ENCODE measurements at places on chromosomes 13 and 19. TPM values are rescaled to one million over a fixed set of nuclear protein-coding genes. Genes with fewer than 3 reads are reported as not detected.

DNA sequence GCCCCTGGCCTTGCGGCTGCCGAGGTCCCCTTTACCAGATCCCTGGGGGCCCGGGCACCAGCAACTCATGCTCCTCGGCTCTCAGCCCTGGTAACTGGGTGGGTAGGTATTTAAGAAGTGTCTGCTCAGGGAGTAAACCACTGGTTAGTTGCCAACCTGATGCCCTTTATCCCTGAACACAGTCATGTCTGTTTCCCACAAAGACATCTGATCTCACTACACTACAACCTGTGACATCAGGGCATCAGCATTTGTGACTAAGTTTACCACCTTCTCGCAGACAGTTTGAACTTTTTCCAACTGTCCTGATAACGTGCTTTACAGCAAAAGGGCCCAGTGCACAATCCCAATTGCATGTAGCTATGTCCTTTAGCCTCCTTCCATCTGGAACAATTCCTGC lies 22.0 kb downstream of the GGACT start:
- no peak for DNase-seq

DNA sequence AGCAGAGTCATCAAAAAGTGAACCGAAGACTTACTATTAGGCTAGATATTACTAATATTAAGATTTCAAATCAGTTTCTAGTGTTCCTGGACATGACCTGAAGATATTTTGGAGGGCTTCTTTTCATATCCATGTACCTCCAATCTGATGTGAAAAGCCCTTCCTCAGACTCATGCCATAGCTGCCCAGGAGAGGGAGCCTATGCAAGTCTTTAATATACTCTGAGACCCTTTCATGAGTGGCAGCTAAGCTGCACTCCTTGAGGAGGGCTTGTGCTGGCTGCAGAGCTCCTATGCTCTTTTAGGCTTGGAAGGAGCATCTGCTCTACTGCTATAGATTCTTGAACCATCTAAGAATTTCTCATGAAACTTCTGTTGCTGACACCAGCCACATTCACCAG lies 715.3 kb downstream of the OLFM4 start:
- DNase-seq = no peak

DNA sequence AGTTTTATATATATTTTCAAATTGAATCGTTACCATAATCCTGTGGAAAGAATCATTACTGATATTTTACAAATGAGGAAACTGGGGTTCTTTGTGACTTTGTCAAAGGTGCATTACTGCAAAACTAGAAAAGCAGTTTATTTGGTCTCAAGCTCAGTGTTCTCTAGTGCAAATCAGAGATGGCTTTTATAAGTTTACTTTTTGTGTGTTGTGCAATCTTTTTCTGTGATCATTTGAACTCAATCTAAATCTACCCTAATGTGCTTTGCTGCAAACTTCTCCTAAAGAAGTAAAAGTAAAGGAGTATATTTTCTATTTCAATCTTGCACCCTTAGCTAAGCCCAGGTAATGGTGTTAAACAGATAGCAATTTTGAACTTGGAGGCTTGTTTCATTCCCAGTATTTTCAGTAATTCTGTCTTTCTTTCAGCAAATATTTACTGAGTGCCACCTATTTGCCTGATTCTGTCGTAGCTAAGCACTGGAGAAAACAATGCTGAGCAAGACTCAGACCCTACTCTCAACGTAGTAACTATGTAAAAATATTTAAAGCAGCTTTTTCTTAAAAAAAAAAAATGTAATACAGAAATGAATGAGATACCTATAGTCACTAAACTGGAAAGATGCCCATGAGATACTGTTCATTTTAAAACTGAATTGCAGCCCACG lies 124.0 kb downstream of the TDRD3 start:
- no peak for DNase-seq

DNA sequence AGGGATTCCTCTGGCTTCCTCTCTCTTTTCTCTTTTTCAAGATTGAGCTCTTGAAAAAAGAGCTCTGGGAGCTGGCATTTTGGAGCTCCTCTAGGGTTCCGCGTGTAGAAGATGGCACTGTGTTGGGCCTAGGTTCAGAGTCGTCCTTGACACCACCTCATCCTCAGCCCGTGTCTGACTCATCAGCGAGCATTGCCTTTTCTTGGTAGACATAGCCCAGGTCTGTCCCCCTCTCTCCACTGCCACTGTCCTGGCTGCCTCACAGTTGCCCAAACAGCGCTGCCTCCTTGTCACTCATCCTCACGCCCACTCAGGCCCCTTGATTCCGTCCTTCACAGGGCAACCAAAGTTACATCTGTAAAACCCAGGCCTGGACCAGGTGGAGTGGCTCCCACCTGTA lies 24.6 kb downstream of the PAK4 start:
- DNase-seq = no peak

DNA sequence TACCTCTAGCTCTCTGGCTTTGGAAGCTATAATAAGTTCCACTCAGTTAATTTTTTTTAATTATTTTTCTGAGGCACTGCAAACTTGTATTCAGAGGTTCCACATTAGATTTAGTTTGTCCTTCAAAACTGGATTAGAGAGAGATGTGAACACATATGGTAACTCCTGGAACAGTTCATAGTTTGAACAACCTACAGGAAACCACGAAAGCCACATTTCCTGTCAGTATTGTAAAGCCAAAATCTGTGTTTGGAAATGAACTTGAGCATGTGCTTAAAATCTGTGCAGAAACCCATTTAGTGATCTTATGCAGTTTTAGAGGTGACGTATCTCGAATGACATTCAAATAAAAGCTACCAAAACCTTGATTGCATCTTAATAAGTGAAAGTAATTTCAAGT lies 1952.0 kb downstream of the OLFM4 start:
- DNase-seq = no peak

DNA sequence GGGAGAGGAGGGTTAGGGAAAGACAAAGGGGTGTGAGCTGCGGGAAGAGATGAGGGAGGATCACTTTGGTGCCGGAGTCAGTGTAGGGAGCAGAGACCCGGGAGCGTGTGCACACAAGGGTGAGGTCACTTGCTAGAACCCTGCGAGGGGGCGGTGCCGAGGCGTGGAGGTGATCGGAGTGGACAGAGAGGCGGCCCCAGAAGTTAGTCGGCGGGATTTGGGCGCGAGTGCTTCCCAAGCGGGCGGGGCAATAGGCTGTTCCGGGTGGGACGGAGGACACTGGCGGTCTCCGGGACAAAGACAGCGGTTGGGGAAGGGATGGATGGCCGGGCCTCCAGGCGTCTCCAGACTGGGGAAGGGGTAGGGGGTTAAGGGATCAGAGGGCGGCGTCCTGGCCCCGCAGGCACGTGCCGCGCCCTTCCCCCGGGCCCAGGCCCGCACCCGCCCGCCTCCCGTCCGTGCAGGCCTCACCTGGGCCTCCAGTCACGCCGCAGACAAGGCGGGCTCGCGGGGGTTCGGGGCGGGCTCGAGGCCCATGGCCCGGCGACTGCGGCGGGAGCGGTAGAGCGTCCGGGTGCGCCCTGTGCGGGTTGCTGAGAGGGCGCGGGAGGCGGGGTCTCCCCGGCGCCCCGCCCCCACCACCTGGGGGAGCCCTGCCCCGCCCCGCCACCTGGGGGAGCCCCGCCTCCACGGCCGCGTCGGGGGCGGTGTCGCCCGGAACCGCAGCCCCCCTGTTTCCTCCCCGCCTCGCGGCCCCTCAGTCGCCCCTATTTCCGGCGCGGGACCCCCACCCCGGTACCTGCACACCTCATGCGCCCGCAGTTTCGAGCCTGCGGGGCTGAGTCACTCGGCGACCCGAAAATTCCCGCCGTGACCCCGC lies at the start of gene LPAR2:
TSS of gene LPAR2 (minus strand) at position 600 of the 880 bp plus-strand sequence. CDS start 945 bp downstream, outside the sequence.
- DNase-seq = no peak

The LGI4 gene
- not detected for total RNA-seq

The ERICH6B gene
- not detected for total RNA-seq

GRCh38 chr19:29263305-29264135 lies 50.6 kb upstream of the UQCRFS1 start:
- DNase-seq = peak; percentile 38

The ZNF256 gene
- 3.2 TPM for total RNA-seq

- no peak for DNase-seq
These were observed 12.9 kb upstream of the LAIR2 start for GRCh38 chr19:54489766-54490165.

DNA sequence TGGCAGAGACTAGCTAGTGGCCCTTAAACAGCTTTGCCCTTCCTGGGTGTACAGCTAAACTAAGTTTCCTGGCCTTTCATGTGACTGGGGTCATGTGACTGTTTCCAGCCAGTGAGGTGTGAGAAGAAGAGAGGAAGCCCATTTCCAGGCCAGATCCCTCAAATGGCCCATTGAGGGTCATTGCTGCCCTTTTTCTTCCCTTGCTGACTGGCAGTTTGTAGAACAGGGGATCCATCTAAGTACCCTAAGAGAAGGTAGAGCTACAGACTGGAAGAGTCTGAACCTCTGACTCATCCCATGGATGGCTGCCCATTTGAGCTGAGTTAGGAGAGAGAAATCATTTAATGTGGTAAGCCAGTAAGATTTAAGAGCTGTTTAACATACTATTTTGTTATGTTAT lies 2.8 kb downstream of the SWSAP1 start:
- DNase-seq = peak; percentile 46

The ERFL gene
- total RNA-seq = not detected

- no peak for DNase-seq
These were observed 989 bp downstream of the NFILZ start for GRCh38 chr19:8631425-8631819.

- DNase-seq = no peak
These were observed 590.2 kb upstream of the SPRY2 start for GRCh38 chr13:80931118-80931517.

DNA sequence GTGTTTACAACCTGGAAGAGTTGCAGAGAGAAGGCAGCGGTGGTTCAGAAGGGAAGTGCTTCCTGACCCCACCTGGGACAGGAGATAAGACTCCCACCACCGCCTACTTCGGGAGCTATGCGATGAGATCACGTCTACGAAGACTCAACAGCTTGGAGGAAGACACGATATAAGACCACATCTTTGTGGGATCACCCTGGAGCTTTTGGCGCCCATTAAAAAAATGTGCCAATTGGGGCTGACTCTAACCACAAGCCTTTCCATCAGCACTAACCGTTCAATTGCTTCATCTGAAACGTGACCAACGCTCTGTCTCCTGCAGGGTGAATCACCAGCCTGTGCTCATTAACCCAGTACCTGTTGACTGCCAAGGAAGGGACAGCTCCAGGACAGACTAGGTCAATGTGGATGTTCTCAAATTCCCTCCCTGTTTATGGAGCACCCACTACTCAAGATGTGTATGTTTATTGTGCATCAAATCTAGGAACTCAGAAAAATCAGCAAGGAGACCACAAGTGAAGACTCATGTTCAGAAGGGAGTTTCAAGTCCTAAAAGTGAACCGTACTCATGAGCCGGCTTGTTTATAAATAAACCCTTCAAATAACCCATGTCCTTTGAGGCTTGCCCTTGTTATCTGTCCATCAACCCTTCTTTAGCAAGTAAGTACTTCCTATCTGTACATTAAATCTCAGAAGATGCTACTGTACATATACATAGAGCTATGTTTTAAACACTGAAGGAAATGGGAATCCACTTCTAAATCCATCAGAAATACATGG lies 67.5 kb downstream of the LATS2 start:
- DNase-seq = no peak

The USF2 gene
- 25.5 TPM for total RNA-seq

The VSTM1 gene
- total RNA-seq = not detected

DNA sequence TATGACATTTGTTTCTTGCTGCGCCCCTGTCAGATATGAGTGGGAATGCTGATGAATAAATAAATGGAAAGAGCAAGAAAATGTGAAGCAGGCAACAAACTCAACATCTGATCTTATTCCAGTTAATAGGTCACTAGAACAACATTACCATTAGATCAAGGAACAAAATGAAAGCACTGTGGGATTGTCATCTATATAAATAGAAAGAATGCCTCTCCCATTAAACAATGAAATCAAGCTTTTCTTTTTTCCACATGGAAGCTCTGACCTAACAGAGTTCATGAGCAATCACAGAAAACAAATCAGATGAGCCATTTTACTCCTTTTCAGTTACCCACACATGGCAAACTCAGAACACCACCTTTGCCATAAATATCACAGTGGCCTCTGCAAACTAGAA lies 354.8 kb downstream of the SUCLA2 start:
- DNase-seq = no peak

DNA sequence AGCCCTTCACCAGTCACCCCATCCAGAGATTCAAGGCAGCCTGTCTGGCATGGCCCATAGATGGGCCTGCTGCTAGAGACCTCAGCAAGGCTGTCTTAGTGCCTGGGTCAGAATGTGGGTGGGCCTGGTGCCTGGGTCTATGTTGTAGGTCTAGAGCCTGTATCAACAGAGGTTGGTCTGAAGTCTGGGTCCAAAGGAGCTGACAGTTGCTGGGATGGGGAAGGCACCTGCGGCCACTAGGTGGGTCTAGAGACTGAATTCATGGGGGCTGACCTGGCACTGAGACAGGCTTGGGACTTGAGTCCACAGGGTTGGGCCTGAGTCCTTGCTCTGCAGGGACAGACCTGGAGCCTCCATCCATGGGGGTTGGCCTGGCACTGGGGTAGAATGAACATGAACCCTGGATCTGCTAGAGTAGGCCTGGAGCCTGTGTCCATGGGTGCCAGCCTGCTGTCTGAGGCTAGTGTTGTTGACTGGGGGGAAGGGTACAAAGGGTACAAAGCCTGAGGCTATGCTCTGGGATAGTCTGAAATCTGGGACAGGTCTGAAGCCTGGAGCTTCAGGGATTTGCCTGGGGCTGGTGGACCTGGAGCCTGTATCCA lies 516.8 kb downstream of the OLFM4 start:
- DNase-seq = no peak

The KLK12 gene
- not detected for total RNA-seq

The TNFAIP8L1 gene
- 53.2 TPM for total RNA-seq

The C19orf85 gene
- total RNA-seq = not detected

The ADPRHL1 gene
- total RNA-seq = 0.20 TPM

DNA sequence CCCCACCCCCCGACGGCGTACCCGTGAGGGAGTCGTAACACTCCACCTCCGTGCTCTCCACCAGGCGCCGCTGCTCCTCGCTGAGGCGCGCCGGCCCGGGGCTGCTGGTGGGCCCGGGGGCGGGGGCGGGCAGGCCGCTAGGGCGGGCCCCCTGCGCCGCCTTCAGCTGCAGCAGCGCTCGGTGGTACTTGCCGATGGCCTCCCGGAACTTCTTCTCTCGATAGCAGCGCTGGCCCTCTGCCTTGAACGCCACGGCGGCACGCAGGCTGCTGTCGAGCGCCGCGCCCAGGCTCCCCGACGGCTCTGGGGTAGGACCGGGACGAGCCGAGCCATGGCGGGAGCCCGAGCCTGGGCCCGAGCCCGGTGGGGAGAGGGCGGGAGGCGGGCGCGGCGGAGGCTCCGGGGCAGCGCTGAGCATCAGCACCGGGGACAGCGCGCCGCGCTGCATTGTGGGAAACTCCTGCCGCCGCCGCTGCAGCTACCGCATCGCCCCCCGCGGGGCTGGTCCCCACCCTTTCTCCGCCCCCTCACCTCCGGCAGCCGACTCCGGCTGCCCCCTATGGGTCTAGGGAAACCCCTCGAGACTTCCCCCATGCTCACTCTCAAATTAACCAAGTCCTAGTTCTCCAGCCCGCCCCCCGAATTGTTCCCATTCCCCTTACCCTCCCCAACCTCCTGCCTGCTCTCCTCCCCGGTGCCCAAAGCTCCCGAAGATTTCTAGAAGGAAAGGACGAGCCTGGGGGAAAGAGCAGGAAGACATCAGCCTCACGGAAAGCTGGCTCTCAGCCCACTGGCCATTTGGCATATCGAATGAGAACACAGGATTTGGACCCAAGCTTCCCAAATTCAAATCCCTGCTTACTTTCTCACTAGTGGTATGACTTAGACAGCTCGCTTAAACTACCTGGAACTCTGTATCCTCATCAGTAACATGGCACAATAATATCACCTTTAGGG lies at the start of gene TTC9B:
TSS of gene TTC9B (minus strand) at position 451 of the 957 bp plus-strand sequence. CDS start at position 448, 3 bp downstream.
- DNase-seq = peak; percentile 41

- no peak for DNase-seq
These were observed 31.3 kb upstream of the USE1 start for GRCh38 chr19:17183858-17184321.

All from lung microvascular endothelial cell (primary cell).